ENCODE measurements at places on chromosomes 3 and 15.

DNA sequence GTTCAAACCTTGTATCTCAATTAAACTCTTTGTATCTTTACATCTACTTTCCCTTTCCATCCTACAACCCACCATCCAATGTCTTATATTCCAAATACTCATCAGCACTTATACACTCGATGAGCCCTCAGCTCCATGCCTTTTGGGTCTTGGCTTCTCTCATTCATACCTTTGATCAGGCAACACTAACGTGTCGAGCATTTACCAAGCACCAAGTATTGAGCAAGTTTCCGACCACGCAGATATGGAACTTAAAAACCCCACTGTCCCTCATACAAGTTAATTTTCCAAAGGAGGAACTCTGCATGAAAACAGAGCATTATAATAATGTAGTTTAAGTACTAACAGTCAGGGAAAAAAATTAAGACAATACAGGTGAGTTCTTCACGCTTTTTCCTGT is 102.8 kb downstream of the IL1RAP start:
- DNase-seq: no peak

GRCh38 chr3:156207802-156208685 is 87.7 kb downstream of the KCNAB1 start:
- no peak for DNase-seq

DNA sequence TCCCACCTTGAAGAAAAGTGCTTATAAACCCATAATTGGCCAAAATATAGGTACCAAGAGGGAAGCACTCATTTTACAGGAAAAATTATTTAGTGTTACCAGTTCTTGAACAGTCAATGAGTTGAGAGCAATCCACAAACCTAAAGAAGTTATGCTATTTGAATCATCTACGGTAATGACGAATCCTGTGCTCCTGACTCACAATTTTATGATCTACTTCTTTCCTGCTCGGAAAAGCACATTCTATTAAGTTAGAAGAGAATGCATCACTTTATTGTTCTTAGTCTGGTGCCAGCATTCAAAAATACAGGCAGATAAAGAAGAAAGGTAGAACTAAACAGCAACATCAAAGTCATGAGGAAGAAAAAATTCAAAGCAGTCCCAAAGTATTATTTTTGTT is 33.2 kb downstream of the CHRM5 start:
- no peak for DNase-seq

- no peak for DNase-seq
Measured at GRCh38 chr3:14210290-14210688, 31.7 kb downstream of the LSM3 start.

GRCh38 chr3:7684182-7684715 is 817.4 kb upstream of the LMCD1 start:
- no peak for DNase-seq

DNA sequence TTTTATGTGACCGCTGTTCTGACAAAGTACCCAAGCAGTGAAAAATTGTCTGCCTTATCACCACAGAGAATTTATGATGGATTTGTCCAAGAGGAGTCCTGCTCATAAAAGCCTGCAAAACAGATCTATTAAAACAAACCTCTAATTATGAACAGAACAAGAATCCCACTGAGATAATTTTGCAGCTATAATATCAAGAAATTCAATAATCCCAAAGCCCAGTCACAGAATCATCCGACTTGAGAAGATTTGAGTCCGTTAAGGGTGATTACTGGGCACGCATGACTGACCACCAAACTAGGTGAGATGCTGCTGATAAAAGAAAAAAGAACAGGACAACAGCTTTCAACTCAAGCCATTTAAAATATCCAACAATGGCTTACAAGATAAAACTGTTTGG is 231.0 kb upstream of the WNT5A start:
- no peak for DNase-seq

GRCh38 chr3:149949181-149949580 is 21.5 kb downstream of the PFN2 start:
- DNase-seq: no peak

- DNase-seq: no peak
Measured at GRCh38 chr3:25719321-25719720, 54.6 kb upstream of the TOP2B start.

DNA sequence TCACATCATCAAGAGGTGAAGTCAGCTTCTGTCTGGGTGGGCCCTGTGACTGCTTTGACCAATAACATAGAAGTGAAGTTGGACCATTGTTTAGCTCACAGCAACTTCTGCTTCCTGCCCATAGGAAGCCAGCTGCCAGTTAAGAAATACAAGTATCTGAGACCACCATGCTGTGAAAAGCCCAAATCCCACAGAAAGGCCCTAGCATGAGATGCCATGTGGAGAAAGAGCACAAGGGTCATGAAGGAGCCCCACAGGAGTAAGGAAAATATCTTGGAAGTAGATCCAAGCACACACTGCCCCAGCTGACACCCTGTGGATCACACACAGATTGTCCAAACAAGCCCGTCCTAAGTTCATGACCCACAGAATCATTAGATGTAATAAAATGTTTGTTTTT is 28.5 kb downstream of the RTP4 start:
- no peak for DNase-seq

GRCh38 chr15:48553559-48553958 is 92.0 kb downstream of the FBN1 start:
- no peak for DNase-seq

DNA sequence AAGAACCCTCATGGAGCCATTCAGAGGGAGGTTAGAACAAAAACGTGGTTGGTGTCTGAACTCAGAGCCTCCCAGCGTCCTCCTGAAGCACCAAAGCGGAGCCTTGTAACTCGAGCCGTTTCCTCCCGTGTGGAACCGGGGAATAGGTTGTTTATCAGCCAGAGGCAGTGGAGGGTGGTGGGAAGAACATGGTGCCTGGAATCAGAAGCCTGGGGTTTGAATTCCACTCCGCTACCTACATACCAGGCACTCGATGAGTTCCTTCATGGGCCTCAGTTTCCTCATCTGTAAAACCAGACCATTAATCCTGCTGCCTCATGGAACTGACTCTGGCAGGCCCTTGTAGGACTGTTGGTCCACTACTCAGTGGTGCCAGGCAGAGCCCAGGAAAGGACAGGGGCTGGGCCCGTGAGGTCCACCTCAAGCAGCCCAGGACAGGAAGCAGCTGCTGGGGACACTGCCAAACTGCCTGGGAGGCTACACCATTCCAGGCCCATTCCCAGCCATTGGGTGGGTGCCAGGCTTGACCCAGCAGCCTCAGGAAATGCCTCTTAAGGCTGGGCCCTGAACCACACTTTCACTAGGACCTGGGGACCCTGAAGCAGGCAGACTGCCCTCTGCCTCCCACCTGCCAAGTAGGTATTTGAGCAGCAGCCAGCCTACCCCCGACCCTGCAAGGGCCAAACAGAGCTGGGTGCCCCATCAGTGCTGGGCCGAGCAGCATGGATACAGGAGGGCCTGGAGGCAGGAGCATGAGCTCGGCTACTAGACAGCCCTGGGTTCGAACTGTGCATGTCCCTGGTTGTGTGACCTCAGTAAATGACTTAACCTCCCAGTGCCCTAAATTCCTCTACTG is 33.4 kb downstream of the PRKCD start:
- DNase-seq: no peak

DNA sequence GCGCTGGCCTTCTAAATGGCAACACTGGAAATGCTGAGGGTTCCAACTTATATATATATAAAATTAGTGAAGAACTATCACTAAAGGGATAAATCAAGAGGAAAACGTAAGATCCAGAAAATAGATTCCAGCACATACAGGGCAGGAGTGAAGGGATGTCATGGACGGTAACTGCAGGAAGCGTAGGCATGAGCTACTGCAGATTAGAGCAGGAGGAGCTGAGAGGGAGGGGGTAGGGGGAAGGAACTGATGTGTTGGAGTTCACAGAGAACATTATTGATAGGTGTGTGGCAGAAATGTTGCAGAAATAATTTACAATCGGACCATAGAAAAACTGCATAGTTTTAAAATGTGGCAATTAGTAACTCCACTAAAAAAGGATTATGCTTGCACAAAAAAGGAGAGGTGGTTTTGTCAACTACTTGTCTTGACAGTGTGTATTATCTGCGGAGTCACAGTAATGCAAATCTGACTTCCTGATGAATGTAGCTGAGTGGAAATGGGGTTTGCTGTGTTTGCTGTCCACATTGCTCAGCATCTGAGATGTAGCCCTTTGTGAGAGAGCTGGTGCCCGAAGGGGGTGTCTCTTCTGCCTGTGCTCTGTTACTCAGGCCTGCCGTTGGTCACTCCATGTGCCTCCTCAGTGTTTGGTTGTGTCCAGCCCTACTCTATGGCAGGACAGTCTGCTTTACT is 61.2 kb downstream of the PAK2 start:
- no peak for DNase-seq

Data from activated CD8-positive, alpha-beta memory T cell treated with anti-CD3 and anti-CD28 coated beads for 1 hour (primary cell).